NCI-H1436 treated with DMSO at 0.1 percent for 48 hours (cell line): ENCODE measurements at places on chromosomes 7 and 10.

DNA sequence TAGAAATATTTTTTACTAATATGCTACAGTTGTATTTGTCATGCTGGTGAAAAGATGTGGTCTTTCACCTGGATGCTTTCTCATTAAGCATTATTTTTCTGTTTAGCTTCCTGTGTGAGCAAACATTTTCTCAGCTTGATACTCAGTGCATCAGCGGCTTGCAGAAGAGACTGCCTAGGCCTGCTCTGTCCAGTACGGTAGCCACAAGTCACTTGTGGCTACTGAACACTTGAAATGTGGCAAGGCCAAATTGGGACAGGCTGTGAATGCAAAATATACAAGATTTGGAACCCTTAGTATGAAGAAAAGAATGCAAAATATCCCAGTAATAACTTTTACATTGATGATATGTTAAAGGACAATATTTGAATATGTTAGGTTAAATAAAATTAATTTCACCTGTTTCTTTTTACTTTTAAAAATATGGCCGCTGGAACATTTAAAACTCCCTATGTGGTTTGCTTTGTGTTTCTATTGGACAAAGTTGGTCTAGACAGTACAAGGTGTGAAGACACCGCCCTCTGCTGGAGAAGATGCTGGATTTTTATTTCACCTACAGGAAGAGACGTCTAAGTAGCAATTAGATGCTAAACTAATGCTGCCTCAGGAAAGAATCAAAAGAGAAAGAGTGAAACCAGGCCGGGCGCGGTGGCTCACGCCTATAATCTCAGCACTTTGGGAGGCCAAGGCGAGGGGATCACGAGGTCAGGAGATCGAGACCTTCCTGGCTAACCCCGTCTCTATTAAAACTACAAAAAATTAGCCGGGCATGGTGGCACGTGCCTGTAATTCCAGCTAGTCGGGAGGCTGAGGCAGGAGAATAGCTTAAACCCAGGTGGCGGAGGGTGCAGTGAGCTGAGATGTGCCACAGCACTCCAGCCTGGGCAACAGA is 5.3 kb downstream of the SRGN start:
- peak; percentile 58 for DNase-seq

DNA sequence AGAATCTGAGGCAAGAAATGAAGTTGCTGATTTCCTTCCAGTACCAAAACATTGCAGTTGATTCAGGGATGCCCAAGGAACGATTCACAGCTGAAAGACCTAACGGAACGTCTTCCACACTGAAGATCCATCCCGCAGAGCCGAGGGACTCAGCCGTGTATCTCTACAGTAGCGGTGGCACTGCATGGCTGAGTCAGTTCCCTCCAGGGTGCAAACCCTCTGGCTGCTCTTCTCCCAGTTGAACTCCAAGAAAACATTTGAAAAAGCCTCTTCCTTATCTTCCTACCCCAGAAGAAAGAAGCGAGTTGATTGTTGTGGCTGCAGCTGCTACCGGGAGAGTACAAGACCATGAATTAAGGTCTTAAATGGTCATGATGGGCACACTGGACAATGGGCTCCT is 147.1 kb upstream of the PRSS1 start:
- DNase-seq: no peak

DNA sequence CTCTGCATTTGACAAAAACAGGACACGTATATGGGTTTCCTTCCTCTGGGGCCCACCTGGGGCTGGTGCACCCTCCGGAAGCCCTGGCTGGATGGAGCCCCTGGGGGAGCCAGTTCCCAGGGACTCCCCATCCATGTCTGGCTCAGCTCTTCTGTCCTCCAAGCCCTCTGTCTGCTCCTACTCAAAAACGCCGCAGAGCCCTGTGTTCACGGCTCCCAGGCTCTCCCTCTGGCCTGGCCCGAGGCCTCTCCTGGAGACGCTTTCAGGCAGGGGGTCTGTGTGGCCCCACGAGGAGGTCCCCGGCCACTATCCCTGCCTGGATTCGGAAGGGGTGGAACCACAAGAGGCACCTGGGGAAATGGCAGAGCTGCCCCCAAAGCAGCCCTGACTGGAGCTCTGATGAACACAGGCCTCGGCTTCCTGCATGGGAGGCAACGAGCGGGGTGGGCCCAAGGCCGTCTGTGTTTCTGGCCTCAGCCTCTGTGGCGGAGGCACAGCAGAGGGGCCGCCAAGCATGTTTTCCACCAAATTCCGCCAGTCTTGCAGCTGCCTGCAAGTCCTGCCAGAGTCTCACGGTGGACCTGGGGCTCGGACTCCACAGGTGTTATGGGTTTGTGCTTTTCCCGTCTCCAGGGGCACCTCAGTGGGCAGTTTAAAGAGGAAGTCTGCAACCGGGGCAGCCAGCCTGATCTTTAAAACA is 22.6 kb upstream of the INPP5A start:
- no peak for DNase-seq

DNA sequence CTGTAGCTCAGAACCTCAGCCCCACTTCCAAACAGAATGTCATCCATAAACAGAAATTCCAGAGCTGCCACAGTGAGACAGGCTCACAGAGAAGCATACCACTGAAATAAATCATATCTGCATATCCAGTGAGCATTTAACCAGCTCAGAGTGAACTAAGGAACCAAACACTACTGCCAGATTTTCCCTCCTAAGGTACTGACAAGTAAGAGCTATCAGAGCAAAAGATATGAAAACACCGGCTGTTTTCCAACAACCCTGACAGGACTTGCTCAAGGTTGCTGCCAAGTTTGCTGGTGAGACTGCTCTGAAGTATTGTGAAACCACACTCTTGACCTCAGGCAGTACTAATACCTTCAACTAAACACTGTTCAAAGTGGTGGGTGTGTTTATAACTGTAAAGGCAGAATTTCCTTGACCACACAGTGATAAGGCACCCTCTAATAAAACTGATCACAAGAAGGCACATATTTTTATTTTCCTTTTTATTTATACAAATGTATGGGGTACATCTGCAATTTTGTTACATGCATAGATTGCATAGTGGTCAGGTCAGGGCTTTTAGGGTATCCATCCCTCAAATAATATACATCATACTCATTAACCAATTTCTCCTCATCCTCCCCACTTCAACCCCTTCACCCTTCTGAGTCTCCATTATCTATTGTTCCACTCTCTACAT is 18.3 kb downstream of the SGMS1 start:
- DNase-seq: no peak

- no peak for DNase-seq
Measured at GRCh38 chr7:128115336-128115820, 84.1 kb upstream of the LRRC4 start.

DNA sequence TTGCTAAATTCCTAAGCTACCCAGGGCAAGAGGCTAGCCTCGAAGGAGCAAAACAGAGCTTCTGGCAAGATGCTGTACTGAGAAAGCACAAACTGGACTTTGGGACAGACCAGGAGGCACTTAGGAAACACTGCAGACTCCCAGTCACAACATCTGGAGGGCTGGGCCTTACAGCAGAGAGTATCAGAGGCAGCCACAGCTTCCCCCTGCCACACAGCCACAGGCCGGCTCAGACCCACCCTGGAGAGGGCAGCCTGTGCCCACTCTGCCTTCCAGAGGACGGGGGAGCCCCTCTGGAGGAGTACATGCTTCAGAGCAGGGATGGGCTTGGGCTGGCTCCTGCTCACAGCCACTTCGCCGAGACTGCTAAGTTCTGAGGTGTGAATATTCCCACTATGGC is 17.4 kb downstream of the ESYT2 start:
- DNase-seq: no peak

- peak; percentile 29 for DNase-seq
Measured at GRCh38 chr7:105014693-105015389, 836 bp downstream of the KMT2E start.

DNA sequence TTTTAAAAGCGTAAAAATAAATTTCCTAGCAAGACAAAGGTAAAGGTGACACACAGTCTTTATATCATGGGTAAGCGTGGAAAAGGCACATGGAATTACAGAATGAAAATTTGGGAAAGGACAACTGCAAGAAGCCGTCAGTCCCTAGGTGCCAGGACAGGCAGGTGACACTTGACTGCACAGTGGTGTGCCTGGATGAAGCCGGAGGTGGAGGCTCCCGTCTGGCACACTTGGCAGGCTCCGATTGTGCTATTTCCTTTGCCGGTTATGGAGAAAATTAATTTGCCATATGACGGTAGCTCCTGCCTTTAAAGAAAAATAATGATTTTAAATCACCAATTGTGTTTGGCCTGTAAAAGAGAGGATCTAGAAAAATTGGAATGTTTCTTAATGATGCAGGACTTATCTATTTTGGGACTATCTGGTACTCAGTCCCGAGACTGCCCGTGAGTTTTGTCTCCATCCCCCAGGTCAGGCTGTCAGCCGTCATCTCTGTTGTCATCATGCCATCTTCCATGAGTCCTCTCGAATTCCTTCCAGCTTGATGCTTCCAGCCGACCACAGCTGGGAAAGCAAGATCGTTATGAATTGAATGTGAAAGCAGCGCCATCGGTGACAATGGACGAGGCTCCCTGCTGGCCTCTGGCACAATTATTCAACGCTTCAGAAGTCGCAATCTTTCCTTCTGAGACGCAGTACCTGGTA is 56.2 kb upstream of the MGMT start:
- no peak for DNase-seq

DNA sequence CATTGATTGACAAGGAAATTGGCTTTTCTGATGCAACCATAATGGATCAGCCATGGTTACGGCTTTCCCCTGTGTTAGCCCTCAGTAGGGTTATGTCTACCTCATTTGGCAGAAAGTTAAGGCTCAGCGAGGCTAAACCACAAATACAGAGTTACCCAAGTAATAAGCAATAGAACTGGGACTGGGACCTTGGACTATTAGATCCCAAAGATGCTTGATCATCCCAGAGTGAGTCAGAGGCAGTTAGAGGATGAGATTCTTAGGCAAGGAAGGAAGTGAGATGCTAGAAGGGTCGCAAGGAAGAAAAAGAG is 401.4 kb downstream of the TNS3 start:
- DNase-seq: no peak

DNA sequence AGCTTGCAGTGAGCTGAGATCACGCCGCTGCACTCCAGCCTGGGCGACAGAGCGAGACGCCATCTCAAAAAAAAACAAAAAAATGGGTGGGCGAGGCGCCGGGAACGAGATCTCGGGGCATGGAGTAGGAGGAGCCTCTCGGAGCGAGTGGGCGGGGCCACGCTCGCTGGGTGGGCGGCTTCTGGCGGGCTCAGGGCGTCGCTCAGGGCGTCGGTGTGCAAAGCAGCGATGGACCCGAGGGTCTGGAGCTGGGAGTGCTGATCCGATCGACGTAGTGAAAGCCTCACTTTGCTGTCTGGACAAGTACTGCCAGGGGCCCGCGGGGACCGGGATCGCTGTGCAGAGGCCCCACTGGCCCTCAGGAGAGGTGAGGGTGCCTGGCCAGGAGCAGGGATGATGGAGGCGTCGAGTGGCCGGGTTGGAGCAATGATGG is 22.6 kb upstream of the AMZ1 start:
- no peak for DNase-seq

GRCh38 chr7:23298141-23298881 is 828 bp upstream of the MALSU1 start:
- DNase-seq: no peak

GRCh38 chr7:27185854-27186667 is 1.0 kb upstream of the HOXA11 start:
- DNase-seq: no peak

DNA sequence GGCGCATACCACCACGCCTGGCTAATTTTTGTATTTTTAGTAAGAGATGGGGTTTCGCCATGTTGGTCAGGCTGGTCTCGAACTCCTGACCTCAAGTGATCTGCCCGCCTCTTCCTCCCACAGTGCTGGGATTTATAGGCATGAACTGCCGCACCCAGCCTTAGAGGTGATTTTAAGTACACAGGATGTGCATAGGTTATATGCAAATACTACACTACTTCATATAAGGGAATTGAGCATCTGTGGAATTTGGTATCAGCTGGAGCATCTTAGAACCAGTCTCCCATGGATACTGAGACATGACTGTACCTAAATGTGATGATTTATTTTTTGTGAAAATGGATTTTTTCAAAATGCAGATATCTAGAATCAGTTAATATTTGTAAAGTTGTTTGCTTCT is 21.1 kb downstream of the WAC start:
- DNase-seq: no peak

GRCh38 chr10:120335553-120335952 is 121.5 kb upstream of the PLPP4 start:
- no peak for DNase-seq

GRCh38 chr7:16559497-16560179 is 33.0 kb downstream of the LRRC72 start:
- DNase-seq: no peak

DNA sequence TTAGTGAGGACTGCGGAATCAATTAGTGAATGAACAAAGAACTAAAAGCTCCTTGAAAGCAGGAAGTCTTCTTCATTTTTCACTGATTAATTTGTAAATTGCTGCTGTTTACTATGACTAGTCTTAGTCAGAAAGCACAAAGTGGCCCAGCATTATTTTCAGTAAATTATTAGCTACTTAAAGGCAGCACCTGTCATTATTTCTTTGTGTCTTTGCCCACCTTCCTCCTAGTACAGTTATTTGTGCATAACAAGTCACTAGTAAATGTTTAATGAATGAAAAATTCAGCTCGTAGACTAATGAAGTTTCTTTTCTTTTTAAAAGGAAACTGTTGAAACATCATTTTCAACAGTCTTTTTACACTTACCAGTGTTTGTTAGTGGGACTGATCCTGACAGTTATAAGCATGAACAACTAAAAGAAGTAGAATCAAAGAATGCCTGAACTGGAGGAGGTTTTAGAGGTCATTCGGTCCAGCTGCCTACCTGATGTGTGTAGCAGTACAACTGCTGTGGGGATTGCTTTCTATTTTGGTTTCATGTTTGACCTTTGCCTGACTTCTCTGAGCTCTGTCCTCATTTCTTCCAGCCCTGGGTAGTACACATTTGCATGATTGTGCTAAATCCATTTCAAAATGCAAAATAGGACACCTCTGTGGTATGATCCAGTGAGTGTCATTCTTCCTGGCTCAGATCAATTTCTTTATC is 140.0 kb upstream of the PHYHIPL start:
- no peak for DNase-seq

GRCh38 chr10:132164761-132165278 is 21.9 kb upstream of the DPYSL4 start:
- no peak for DNase-seq

DNA sequence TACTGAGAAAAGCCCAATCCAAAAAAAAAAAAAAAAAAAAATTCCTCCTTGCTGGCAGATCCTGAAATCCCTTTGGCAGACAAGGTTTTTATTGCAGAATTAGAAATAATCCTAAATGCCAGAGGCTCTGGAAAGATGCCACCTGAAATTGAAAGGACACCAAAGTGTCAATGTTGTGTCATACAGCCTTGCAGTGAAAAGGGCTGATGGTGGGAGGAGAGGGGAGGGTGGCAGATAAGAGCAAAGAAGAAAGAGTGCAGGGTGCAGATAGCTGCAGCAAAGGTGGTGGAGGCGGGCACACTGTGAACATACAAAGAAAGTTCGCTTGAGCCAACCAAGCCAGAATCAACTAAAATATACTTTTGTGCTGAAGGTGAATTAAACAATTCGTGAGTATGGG is 8.2 kb upstream of the OPTN start:
- no peak for DNase-seq

GRCh38 chr7:17019106-17019505 is 137.3 kb upstream of the AGR3 start:
- no peak for DNase-seq
